Stimulated activated CD8-positive, alpha-beta memory T cell treated with anti-CD3 and anti-CD28 coated beads, Interleukin-7, amount 100 ng/mL, for 24 hours (primary cell): ENCODE measurements at places on chromosomes 1 and 21.

- DNase-seq = no peak
Observed at GRCh38 chr1:199157494-199157893, 518.7 kb downstream of the PTPRC start.

- DNase-seq = no peak
Observed at GRCh38 chr1:26779098-26779668, 8.6 kb upstream of the PIGV start.

DNA sequence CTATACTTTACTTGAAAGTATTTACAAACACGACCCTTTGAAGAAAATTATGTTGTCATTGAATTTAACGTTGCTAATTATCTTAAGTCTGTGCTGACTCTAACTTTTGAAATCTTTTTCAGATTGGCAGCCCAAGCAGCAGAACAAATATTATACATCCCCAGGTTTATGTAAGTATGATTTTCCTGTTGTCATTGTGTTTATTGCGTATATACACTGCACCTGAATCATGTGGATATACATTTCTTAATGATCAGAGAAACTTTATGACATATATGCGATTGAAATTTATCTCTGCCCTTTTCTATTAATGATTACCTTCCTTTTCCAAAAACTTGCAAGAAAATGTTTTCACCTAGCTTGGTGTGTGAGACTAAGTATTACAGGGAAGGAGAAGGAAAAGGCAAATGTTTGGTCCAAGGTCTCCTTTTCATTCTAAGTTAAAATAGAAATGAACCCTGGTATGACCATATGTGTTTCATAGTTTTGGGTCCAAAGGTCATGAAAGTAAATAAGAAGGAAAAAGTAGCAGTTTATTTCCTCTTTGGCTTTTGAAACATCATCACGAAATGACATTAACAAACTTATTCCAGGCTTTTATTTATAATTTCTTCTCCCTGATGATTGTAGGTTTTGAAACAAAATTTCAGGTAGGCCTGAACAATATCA, 116.8 kb downstream of the VPS13D start:
- no peak for DNase-seq

DNA sequence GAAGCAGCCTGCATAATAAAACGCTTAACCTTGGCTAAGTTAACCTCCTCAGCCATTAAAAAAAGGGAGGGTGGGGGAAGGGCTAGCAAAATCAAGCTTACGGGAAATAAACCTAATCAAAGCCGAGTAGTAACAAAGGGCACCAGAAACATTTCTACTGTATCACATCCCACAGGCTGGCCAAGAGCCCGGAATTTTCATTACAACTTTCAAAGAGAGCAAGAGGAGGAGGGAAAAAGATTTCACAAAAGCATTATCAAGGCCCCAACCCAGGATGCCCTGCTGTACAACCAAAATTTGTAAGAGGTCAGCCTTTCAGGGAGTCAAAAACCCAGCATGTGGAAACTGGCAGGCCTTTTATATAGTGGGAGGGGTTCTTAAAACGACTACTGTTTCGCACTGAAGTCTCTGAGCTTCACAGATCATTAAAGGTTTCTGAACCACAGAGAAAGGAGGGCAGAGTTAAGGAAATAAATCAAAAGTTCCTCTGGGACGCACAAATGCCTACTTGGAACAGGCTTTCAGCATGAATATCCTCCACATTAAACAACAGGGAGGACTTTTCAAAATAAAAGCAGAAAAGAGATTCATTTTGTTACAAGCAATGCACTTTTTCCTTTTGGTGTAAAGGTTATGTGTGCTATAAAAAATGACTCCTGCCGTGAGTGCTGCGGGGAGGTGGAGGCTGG, 90.4 kb downstream of the SLC45A1 start:
- DNase-seq = no peak

DNA sequence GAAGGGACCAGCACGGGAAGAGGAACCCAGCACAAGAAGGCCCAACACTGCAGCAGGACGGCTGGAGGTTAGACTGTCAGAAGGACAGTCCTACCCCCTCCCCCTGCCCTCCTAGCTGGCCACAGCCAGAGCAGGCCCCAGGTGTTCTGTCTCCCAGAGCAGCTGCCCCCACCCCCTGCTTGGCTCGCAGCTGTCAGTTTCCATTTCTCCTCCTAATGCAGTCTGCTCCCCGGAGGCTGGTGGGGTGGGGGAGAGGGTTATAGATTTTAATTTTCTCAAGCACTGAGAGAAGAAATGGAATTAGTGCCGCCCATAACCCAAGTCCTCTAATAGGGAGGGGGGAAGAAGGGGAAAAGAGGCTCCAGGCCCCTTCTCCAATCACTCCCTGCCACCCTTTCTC, 13.0 kb upstream of the PEAR1 start:
- no peak for DNase-seq

- no peak for DNase-seq
Observed at GRCh38 chr1:43225168-43225567, 44.6 kb upstream of the TMEM125 start.

GRCh38 chr1:107787299-107787698, 177.7 kb downstream of the VAV3 start:
- DNase-seq = no peak

DNA sequence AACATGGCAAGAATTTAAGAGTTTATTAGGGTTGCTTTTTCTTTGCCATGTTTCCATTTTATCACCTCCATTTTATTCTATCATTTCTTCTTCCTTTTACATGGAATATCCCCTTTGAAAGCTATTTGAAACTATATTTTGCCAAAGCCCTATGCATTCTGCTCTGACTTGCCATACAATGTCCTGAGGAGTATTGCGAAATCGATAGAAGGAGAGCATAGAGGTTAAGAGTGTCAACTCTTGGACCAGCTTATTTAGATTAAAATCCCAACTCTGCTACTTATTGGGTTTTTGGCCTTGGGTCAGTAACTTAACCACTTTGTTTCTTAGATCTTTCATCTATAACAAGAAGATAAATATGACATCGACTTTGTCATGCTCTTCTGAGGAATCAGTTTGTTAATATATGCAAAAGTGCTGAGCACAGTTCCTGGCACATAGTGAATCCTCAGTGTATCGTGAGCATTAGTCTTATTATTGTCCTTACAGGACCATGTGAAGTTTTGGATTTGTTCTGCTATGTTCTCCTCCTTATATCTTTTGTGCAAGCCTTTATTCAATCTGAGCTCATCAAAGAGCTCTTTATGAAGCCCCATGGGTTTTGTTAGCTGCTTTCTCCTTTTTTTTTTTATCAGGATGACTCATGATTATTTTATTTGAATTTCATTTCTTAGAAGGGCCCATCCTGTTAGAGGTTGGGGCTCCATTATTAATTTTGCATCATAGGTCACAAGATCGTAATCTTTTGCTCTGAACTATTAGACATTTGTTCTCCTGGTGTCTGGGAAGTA, 17.6 kb downstream of the ACKR1 start:
- no peak for DNase-seq

DNA sequence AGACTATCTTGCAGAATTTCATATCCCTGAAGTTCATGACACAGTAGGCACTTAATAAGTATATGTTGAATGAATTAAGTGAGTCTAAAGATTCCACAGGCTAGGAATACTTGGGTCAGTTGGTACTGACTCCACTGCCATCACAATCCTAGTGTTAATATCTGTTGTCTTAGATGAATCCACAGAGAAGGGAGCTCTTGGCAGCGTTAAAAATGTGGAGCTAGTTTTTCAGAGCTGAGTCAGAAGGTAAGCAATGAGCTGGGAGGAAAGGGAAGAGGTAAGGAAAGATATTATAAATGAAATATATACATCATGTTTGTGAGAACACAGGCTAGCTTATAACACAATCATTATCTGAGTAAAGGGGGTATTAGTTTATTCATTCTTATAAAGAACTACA, 21.8 kb upstream of the GORAB start:
- DNase-seq = no peak

- DNase-seq = no peak
Observed at GRCh38 chr1:236156512-236157208, 14.3 kb downstream of the GPR137B start.

- DNase-seq = no peak
Observed at GRCh38 chr1:185096531-185096930, 51.2 kb downstream of the RNF2 start.

DNA sequence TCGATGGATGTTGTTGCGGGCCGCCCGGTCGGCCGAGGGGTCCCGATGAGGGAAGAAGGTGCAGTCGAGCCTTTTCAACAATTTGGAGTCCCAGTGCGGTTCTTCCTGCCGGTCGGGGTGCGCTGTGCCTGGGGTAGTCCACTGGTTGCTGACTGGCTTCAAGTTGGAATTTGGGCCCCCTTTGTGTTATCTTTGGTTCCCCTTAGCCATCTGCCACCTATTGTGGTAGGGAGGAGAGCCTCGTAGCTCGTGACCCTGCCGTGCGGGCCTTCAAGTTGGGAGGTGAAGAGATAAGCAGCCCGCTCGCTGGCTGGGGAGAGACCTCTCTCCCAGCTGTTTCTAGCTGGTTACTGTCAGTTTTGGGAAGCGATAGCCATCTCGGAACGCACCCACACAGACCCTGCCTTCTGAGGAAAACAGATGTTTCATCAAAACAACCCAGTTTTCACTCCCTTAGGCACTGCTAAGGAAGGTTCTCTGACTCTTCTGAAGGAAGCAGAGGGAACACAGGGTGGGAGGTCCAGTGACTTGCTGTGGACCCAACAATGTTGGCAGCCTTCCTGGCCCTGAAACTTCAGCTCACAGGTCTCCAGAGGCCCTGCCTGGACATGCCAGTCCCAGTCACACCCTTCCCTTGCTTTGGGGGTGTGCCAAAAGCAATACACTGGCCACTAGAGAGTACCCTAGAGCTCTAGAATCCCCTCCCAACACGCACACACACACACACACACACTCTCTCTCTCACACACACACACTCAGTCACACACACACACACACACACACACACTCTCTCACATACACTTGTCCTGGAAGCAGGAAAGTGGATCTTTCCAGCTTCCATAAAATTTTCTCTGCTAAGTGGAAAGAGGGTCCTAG, 1.0 kb downstream of the BTG2 start:
- no peak for DNase-seq

DNA sequence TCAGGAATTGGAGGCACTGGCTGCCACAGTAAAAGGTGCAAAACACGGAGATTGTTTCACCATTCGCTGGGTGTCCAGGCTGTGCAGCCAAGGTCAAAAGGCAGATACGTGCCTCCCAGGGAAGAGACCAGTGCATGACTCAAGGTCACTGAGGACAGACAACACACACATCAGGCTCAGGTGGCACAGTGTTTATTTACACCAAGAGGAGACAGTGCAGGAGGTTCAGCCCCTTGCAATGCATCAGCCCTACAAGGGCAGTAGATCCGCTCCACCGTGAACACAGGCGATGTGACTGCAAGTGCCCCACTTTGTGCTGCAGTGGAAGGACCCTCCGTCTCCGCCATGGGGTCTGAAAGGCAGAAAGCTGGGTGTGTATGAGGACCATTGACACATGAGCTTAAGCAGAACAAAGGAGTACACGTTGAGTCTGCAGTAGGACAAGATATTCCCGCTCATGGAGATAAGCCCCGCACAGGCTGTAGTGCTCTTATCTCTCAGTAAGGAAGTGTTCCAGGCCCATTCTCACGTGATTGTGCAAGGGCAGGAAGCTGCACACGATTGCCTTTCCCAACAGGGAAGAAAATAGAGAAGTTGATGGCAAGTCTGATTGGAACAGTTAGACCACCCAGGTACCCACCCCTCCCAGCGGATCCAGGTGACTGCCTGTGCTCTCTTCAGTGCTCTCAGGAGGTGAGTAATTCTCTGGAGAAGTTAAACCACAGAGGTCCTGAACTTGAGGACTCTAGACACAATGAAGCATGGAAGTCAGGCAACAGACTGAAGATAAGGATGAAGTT, 37.5 kb upstream of the QSOX1 start:
- DNase-seq = no peak

DNA sequence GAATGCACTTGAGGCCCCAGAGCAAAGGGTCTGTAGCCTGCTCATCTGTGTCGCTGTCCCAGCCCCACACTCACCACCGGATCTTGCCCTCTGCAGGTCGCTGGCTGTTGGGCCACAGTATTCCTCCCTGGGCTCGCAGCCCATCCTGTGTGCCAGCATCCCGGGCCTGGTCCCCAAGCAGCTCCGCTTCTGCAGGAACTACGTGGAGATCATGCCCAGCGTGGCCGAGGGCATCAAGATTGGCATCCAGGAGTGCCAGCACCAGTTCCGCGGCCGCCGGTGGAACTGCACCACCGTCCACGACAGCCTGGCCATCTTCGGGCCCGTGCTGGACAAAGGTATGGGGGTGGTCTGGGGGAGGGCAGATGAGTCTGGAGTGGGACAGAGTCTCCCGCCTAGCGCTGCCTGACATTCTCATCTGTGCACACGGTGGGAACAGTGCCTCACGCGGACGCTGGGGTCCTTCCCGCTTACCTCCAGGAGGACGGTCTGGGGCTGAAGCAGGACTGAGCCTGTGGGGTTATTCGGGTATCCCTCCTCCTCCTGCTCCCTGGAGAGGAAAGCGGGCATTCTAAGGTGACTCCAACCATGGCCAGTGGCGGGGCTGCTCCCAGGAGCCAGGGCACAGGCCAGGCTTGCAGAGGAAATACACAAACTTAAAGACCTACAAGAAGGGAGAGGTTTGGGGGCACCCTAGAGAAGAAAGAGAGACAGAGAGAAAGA, 15.9 kb downstream of the WNT3A start:
- no peak for DNase-seq

- DNase-seq = no peak
Observed at GRCh38 chr1:12409681-12410080, 179.9 kb downstream of the VPS13D start.

- DNase-seq = no peak
Observed at GRCh38 chr1:161987303-161987702, 36.4 kb downstream of the OLFML2B start.

DNA sequence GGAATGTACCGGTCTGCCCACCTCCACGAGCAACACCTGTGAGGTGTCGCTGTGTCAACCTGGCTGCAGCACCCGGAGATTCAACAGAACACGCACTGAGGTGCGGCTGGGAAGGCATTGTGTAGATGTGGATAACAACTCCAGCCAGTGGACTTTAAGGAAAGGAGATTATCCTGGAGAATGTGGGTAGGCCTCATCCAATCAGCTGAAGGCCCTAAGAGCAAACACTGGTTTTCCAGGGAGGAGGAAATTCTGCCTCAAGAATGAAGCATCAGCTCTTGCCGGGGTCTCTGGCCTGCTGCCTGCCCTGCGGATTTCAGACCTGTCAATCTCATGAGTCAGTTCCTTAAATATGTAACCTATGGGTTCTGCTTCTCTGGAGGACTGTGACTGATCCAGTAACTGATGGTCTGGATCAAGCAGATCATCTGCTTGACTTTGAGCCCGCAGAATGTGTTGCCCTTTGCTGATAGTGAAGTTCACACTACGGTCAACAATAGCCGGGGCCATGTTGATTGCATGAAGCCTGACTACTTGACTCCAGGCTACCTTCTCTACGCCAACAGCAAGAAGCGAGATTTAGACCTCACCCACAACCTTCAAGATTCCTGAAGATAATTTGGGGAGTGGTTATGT, 15.9 kb upstream of the PRDM15 start:
- no peak for DNase-seq
